ENCODE measurements at places on chromosomes 1 and 21. TPM values are rescaled to one million over a fixed set of nuclear protein-coding genes. Genes with fewer than 3 reads are reported as not detected.

GRCh38 chr1:37319284-37319683, 155.1 kb upstream of the ZC3H12A start:
- DNase-seq, result no peak

- no peak for DNase-seq
Observed at GRCh38 chr1:57061369-57061768, 95.6 kb upstream of the C8B start.

DNA sequence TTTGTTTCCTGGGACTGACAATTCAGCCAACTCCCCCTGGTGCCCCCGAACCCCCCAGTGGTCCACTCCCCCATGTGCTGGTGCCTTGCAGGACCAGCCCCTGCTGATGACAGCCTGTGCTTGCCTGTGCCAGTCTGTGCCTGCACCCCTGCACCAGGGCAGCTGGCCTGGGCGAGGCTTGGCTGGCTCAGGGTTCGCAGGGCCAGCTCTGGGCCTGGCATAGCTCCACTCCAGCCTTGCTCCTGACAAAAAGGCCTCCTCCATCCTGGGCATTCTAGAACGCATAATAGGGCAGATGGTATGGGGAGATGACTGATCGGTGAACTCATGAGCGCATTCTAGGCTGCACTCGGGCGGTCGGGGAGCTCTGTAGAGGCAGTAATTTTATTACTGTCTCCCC, 5.4 kb downstream of the CNTN2 start:
- DNase-seq, result no peak

DNA sequence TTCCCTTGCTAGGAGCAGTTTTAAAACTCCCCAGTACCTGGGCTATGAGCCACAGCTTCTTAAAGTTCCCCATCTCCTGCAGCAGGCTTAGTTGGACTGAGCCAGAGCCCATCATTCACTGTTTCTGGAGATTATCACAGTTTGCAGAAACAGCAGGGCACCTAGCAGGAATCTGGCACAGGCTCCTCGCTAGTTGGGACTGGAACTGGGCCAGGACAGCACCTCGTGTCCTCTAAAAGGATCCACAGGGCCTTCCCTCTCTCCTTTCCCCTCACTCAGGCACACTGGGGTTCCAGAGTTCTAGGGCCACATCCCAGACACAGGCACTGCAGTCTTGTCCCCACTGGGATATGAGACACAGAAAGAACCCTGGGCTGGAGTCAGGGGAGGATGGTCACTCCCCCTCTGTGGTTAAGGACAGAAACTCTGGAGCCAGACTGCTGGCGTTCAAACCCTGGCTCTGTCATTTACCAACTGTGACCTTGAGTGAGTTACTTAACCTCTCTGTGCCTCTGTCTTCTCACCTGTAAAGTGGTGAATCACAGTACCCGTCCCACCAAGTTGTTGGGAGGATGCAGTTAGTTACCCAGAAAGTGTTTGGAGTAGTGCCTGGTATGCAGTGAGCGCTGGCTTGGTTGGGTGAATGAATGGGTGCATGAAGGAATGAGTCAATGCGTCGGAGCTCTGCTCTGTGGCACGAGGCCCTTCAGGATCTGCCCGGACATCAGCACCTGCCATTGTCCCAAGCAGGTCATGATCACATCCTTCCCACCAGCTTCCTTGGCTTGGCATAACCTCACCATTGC, 18.8 kb upstream of the ECE1 start:
- no peak for DNase-seq

DNA sequence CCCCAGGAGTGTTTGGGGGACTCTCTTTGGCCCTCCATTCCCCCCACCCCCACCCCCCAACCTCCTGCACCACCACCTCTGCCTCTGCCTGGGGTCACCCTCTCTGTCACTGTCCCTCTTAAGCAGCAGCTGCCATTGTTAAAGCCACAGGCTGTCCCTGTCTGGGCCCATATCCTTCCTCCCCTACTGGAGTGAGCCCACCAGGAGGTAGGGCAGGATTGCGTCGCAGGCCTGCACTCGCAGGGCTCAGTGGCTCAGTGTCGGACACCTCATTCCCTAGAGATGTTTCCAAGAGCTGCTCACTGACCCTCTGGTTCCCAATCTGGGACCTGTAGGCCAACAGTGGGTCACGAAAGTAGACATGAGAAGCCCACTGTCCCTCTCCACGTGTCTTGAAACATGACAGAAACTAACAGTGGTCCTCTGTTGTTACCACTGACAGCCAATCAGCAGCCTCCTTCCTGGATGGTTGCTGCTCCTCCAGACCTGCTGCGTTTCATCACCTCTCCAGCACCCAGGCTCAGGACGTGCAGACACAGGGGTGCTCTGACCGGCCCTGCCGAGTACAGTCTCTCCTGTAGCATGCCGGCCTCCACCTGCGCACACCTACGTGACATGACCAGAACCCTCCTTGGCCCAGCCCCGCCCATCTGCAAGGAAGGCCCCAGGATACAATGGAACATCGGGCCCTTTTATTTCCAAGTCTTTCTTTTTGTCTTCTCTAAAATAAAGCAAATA, 7.7 kb downstream of the PRDM15 start:
- DNase-seq, result no peak

DNA sequence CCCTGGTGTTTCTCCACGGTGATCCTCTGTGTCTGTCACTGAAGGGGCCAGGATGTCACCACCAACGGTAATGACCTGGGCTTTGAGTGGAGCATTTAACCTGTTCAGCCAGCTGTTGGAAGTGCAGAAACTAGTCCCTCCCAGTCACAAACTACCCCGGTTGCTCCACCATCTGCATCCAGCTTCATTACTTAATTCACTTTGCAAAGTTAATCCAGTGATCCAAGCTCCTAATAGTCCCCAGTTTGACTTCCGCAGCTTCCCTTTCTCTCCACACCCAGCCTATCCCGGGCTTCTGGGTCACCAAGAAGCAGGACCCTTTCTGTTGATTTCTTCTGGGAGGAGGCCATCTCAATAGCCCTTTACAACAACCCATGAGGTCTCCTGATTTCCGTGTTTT, 63.5 kb downstream of the MDM4 start:
- no peak for DNase-seq

- no peak for DNase-seq
Observed at GRCh38 chr1:52825868-52826267, 16.7 kb upstream of the ZYG11A start.

DNA sequence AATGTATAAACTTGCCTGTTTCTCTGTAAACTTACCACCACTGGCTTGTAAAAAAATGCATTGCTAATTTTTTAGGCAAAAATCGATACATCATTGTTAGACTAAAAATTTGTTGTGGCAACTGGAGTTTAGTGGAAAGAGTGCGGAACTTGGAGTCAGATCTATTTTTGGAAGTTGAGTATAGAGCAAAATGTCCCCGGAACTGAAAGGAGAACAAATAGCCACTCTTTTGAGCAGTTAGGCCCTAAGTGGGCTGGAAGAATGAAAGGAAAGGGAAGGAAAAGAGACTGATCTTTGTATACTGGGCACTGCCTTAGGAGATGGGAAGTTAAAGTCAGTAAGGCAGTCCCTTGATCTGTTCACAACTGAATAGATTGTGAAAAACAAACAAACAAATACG, 30.2 kb downstream of the OPTC start:
- no peak for DNase-seq

DNA sequence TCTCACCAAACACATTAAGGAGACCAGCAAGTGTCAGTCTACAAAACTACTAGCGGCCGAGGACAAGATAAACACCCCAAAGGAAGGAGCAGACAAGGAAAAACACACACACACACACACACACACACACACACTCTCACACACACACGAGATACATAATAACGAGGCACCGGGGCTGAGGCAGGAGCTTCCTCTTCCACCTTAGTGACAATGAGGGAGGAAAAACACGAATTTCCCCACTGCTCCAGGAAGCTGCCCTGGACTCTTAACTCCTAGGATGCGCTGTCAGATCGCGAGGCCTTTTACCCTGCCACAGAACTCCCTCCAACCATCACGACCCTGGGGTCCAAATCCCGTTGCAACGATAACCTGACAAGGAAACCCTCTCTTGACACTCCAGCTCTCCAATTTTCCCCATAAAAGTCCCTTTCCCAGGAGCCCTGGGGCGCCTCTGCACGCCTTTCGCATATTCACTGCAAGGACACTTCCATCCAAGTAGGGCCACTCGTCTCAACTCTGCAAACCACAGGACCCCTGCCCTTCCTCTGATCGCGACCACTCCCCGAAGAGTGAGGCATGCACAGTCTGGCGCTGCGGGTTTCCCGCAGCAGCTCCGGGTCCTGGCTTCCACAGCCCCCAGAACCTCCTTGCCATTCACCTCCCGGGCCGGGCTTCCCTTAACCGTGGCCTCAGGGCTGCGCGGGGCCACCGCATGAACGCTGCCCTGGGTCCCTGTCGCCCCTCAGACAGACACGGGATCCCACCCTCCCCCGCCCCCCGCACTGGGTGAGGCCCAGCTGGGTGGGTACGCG, 581 bp downstream of the ETV3 start:
- DNase-seq, result no peak

DNA sequence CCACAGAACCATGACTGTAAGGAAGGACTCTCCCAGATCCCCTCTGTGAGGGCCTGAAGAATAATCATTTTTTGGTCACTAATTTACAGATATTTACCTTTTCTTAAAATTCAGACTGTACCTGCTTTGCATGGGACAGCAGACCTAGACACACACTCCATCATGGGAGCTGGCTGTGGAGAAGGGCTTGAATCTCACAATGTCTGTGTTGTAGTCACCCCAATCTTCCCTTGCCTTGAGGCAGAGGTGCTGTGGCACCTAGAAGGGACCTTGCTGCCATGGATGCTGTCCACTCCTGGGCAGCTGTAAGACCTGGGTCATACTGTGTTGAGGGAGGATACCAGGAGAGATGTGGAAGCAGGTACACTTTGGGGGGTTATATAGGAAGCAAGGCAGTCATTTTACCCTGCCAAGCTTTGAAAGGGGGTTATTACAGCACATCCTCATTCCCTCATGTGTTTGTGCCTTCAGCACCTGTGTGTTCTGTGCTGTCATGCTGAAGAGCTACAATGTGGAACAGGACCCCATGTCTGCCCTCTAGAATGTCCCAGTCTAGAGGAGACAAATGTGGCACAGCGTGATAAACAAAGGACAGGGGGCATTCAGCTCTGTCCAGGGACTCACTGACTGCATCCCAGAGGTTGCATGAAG, 27.1 kb downstream of the TRAF5 start:
- DNase-seq, result no peak

DNA sequence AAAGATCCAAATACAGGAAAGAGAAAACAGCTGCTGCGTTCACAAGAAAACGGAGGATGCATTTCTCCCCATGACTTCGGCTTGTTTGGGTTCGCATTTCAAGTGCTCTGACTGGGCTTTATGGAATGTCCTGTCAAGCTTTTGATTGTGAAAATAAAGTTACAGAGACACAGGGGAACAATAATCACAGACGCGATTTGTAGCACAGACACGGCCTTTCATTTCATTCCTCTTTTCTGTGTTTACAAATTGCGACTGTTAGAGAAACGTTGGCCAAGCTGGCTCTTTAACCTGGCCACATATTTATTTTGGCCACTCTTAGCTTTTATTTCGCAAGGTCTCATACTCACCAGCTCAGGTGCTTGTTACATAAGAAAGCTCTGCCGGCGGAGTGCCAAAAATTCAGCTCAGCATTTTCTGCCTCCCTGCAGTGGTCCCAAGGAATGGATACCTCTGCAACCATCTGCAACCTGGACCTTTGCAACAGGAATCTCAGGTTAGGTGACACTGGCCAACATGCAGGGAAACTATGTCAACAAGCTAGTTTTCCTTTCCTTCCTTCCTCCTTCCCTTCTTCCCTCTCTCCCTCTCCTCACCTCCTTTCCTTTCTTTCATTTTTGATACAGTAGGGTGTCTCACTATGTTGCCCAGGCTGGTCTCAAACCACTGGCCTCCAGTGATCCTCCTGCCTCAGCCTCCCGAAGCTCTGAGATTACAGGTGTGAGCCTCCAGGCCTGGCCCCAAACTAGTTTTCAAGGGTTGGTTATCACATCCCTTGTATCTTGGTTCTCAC, 58.2 kb upstream of the SLC45A1 start:
- no peak for DNase-seq

- DNase-seq, result no peak
Observed at GRCh38 chr1:164706606-164706987, 147.6 kb downstream of the PBX1 start.

GRCh38 chr1:28807046-28807445, 4.9 kb upstream of the OPRD1 start:
- no peak for DNase-seq

GRCh38 chr1:162373072-162373427, 3.6 kb downstream of the SPATA46 start:
- DNase-seq, result no peak

- no peak for DNase-seq
Observed at GRCh38 chr1:55480029-55480795, 265.0 kb upstream of the USP24 start.

DNA sequence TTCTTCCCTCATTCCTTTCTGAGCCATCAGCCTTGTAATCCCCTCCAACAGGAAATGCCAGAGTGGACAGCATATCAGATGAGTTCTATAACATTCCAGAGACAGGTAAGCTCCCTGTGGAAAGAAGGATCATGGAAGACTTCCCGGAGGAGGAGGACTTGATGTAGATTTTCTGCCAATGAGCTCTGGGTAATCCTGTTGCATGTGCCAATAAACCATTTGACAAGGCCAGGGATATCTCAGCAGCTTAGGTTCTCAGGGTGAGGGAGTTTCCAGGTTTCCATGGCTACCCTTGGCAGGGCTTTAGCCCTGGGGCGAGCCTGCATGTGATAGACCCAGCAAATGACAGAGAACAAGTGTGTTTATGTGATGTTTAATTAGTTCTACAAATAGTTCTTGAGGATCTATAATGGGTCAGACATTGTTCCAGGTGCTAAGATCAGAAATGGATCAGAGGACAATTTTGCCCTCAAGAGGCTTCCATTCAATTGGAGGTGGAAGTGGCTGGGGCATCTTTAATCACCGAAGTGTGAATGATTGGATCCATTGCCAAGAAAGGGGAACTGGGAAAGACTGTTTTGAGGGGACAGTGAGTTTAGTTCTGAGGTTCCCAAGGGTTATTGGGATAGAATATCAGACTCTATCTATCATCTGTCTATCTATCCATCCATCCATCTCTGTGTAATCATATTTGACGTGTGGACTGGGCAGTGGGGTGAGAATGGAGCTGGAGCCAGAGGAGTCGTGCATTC, 6.9 kb downstream of the PLA2G5 start:
- peak; percentile 24 for DNase-seq

GRCh38 chr1:202807451-202807925, 733 bp downstream of the KDM5B start:
- DNase-seq, result no peak

The JTB gene
- total RNA-seq, result 102 TPM

The IGFN1 gene
- total RNA-seq, result not detected

The HPCAL4 gene
- total RNA-seq, result not detected

The GJA9 gene
- not detected for total RNA-seq

The TMEM222 gene
- 39.2 TPM for total RNA-seq
